ENCODE measurements at places on chromosomes 7 and 10.
A peak's percentile ranks its signal among the peaks of the same experiment; 100 is the strongest.

GRCh38 chr7:50202052-50202555 is 102.4 kb upstream of the IKZF1 start:
- no peak for DNase-seq

- no peak for DNase-seq
Observed at GRCh38 chr7:82527851-82528250, 84.3 kb upstream of the CACNA2D1 start.

- DNase-seq: no peak
Observed at GRCh38 chr7:78607099-78607498, 808.5 kb downstream of the PHTF2 start.

DNA sequence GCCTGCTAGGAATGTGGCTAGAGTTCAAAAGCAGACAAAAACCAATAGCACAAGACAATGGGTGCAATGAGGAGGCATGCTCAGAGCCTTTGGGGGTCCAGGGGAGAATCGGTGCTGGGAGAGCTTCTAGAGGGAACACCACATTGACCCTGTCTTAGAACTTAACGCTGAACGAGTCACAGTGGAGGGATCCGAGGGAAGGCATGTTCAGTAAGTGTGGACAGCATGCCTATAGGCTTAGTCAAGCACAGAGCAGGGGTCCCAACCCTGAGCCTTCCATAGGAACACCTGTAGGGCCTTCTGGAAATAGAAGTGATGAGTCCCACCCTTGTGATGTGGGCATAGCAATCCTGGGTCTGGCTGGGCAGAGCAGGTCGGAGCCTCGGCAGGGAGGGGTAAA is 148.7 kb downstream of the PKD1L1 start:
- no peak for DNase-seq

DNA sequence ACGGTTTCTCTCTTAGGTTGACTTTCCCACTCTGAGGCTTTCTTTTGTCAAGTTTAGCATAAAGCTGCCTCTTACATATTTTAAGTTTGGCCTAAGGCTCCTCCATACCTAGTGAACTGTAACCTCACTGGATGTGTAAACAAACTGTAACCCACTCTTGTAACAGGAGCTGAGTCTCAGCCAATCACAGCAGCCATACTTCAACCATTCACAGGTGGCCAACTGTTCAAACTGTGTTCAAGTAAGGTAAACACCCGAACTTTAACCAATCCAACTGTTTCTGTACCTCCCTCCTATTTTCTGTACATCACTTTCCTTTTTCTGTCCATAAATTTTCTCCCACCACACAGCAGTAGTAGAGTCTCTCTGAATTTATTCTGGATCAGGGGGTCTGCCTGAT is 7.7 kb upstream of the NRBF2 start:
- DNase-seq: no peak

- DNase-seq: no peak
Observed at GRCh38 chr7:36266683-36267082, 113.6 kb downstream of the EEPD1 start.

DNA sequence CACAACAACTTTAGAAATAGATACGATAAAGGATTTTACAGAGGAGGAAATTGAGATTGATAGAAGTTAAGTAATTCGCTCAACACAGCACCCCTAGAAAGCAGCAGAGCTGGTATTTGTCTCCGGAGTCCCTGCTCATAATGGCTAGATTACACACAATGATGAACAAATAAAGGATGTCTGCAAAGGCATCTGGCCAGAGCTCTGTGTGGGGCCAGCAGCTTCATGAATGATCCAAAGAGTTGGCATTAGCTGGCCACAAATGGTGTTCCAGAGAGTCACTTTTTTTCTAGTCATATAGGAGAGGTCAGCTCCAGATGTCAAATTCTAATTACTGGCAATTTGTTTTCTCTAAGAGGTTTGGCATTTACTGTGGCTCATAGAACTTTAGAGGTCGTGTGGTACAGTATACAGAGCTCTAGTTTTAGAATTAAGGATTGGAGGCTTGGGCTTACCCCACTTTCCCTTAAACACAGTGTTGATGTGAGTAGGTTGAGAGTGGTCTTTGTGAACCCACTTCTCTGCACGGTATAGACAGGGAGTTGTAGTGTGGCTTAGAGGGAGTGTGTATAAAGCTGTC is 186.2 kb downstream of the BICC1 start:
- no peak for DNase-seq

DNA sequence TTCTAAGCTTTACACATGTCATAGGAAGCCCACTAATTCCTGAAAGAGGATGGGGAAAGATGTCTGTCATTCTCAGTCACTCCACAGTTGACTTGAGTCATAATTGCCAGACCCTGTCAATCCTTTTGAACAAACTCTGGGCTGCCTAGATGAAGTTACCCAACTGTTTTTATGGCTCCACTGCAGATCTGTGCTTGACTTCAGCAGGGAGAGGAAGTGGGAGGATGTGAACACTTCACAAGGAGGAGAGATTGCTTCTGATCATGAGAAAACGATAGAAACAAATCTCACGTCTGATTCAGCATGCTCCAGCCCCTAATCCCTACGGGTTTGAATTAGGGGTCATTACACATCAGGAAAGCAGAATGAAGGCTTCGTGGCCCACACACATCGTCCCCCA is 596.6 kb upstream of the CELF2 start:
- DNase-seq: no peak

- DNase-seq: no peak
Observed at GRCh38 chr10:988667-989545, 672 bp downstream of the GTPBP4 start.

- no peak for DNase-seq
Observed at GRCh38 chr7:110148054-110148453, 942.9 kb upstream of the LRRN3 start.

DNA sequence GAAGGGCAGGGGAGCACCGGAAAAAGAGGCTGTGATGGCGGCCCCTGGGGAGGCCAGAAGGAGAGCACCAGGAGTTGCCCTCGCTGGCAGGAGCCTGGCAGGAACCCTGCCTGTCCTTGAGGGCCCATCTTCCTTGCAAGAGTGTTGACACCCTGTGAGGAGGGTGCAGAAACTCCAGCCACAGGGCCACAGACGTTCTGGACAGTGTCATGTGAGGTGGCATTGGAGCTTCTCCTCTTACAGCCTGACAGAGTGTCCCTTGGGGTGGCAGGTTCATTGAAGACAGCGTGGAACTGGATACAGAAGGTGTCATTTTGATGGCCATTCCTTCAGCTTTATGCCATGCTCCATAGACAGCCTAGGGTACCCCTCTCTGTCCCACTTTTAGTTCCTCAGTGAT is 54.2 kb downstream of the RBM20 start:
- DNase-seq: no peak

DNA sequence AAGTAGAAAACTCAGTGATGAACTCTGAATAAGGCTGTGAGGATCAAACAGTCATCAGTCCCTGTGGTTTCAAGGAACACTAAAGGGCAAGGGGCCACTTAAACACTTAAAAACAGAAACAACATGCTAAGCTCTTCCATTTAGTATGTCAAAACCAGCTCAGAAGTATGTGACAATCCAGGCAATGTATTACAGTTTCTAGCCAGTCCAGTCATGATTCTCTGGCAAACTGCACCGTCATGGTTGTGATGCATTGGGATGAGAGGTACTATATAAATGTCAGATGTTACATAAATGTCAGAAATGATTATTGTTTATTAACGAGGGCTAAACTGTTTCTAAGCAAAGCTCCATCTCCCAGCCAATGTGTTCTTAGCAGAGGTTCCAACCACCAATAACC is 4.7 kb upstream of the CREB5 start:
- DNase-seq: no peak

DNA sequence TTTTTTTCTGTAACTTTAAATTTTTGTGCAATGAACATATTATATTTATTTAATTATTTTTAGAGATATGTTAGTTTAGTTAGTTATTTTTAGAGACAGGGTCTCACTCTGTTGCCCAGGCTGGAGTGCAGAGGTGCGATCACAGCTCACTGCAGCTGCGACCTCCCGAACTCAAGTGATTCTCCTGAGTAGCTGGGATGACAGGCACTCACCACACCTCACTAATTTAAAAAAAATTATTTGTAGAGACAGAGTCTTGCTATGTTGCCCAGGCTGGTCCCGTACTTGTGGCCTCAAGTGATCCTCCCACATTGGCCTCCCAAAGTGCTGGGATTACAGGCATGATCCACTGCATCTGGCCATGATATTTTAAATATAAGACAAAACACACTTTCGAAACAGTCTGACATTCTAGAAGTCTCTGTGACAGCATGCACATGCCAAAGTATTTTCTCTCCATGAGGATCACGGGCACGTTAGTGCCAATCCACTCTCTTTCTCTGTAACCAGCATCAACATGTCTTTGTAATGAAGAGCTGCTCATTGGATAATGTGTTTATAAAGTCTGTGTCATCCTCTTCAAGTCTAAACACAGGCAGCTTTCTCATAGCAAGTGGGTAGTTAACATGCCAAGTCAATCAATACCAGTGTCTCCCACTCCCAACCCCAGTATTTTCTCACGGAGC is 137.4 kb downstream of the GLI3 start:
- no peak for DNase-seq

GRCh38 chr7:88015309-88015708 is 81.3 kb downstream of the ADAM22 start:
- no peak for DNase-seq

- peak; percentile 72 for DNase-seq
Observed at GRCh38 chr7:53993224-53993623, 549.0 kb upstream of the VSTM2A start.

- no peak for DNase-seq
Observed at GRCh38 chr10:6476989-6477388, 103.1 kb downstream of the PRKCQ start.

DNA sequence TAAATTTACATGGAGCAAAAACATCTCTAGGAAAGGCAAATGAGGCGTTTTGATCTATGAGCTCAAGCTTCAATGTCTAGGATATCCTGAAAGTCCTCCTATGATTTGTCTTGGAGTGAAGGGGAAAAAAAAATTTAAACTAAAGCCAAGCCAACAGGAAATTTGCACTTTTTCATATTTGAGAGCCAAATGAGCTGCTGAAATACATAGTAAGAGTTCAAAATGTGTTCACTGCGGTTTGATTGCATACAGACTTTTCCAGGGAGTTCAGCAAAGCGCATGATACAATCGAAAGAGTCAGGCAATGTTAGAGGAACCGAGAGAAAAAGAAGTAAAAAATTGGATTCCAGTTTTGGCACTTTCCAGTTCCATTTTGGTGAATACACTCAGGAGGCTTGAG is 633.4 kb upstream of the MGMT start:
- no peak for DNase-seq

DNA sequence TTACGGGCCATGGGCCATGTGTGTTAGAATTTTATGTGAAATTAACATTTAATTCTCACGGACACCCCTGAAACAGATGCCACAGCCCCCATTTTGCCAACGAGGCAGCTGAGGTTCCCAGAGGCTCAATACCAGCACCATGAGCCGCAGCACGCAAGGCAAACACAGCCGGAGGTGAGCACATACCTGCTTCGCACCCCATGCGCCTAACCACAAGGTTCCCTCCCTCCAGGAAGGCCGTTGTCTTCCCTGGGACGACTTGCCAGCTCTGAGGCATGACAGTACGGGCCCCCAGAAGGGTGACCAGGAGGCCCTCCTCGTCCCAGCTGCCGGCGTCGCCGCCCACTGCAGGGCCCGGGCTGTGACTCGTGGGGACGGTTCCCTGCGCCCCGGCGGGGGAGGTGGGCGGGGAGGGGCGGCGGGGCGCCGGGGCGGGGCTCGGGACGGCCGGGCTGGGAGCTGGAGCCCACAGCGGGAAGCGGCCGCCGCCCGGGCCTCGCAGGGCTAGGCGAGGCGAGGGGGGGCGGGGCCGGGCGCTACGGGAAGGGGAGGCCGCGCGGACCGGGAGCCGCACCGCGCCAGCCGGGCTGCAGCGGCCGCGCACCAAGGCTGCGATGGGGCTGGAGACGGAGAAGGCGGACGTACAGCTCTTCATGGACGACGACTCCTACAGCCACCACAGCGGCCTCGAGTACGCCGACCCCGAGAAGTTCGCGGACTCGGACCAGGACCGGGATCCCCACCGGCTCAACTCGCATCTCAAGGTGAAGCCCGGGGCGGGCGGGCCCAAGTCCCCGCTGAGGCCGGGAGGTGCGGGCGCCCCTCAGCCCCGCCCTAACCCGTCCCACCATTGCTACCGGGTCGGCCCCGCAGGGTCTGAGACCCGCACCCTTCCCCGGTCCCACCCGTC is at the start of gene CAV2:
Gene CAV2 (plus strand): TSS at position 571 of the 910 bp plus-strand sequence. CDS start 44 bp downstream, at position 615.
- DNase-seq: peak; percentile 24

DNA sequence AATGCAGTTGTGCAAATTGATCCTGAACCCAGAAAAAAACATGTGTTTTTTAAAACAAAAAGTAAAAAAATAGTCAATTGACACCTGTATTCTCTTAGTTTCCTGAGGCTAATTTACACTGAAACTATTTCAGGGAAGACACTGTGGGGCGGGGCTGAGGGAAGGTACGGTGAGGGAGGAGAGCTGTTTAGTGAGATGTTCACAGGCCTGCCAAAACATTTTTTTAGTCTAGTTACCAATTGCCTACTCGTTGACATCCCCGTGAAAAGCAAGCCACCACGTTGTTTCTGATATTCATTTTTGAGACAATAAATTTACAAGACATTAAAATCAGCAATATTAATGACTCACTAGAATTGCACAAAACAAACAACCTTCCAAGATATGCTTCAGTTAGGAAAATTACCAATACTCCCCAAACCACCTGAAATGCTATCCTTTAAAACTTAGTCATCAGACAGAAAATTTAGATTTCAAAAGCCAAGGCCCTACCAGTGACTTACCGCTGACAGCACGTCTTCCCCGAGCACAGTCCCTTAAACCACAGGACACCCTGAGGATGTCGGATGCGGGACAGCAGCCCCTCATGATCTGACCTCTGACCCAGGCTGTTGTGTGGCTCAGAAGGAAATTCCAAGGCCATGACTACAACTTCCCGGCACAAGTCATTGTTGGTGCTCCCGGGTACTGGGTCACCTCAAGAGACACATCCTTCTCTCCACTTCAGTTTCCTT is 279.2 kb downstream of the PRPF18 start:
- no peak for DNase-seq

DNA sequence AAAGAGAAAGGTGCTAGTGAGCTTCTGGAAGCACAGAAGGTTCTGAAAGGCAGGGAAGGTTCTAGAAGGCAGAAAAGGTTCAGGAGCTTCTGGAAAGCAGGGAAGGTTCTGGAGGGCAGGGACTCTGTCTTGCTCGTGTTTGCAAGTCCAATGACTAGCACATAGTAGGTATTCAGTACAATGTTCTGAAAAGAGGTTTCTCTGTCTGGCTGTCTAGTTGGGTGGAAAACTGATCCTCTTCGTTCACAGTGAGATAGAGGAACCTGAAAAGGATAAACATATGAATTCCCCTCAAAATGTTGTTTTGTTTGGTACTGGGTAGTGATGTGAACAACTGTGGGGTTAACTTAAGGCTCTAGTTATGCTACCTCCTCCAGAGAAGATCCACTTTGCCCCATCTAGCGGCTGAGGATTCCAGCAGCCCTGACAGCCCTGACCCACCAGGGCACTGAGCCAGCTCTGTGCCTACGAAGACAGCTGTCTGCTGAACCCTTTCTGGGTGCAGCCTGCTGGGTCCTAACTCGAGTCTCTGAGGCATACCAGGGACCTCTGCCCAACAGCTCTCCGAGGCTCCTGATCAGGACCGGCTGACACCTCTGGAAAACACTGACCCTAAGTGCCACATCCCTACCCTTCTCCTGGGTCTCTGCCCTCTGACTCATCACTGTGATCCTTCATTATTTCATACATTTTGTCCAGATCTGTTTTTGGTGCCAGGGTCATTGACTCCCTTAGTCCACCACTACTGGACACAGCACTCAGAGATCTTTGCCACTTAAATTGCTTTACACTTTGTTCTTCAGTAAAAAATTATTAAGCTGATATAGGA is 15.4 kb downstream of the PTPRN2 start:
- peak; percentile 24 for DNase-seq

All from NCI-H510A (cell line).